ENCODE measurements at places on chromosomes 1 and 21.
A peak's percentile ranks its signal among the peaks of the same experiment; 100 is the strongest.

DNA sequence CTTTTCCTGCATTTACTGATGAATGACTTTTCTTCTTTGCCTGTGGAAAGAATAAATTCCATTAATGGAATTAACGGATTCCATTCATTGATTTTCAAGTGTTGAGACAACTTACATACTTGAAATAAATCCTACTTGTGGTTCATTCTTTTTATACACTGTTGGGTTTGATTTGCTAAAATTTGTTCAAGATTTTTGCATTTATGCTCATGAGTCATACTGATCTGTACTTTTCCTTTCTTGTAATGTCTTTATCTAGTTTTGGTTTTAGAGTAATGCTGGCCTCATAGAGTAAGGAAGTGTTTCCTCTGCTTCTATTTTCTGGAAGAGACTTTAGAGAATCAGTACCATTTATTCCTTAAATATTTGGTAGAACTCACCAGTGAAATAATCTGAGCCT, 14.4 kb downstream of the UROD start:
- no peak for DNase-seq

GRCh38 chr1:11314959-11315358, 42.0 kb downstream of the UBIAD1 start:
- no peak for DNase-seq

DNA sequence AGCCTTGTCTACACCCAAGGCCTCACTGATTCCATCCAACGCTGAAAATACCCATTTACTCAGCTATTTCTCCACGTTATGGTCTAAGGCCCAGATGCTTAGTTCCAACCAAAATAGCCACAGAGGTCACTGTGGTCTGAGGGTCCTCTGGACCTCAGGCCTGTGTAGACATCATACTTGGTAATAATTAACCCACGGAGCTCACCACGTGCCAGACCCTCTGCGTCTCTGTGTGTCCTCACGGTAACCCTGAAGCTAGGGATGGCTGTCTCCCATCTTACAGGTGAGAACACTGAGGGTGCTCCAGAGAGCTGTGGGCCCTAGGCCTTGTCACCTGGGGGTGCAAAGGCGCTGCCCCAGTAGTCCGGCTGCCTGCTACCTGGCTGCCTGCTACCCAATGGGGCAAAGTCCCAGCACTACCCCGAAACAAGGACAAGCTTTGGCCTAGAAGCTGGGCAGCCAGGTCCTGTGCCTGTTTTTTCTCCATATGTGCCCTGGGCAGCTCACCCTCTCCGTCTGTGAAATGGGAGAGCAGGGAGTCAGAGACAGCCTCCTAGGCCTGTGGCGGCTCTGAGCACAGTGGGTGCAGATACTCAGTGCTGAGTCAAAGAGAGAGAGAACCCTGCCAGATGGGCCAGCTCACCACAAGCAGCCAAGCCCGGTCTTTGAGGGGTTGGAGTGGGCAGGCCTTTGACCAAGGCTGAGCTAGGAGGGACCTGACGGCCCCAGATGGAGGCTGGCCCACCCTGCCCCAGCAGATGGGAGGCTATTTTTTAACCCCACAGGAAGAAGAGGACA, 17.0 kb upstream of the RUNX3 start:
- no peak for DNase-seq

- no peak for DNase-seq
Measured at GRCh38 chr1:12132078-12132477, 34.7 kb upstream of the TNFRSF1B start.

GRCh38 chr1:246215510-246215903, 291.6 kb downstream of the SMYD3 start:
- DNase-seq = no peak

- DNase-seq = no peak
Measured at GRCh38 chr1:89955311-89956205, 39.4 kb upstream of the ZNF326 start.

DNA sequence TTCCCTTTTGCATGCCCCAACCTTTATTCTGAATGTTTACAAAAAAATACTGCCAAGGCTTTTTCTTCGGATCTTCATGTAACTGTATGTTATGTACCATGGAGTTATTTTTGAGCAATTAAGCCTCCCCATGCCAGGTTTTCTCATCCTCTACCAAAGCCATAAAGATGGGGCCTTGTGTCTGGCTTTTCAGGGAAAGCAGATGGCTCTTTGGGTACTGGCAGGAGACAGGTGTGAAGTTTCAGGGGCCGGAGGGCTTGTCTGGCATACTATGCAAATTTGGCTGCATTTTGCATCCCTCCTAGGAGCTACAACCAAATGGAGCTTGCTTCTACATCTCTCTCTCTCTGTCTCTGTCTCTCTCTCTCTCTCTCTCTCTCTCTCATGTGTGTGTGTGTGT, 28.1 kb upstream of the PLXNA2 start:
- DNase-seq = no peak

- peak; percentile 44 for DNase-seq
Measured at GRCh38 chr1:176897350-176898236, 266.9 kb downstream of the ASTN1 start.

DNA sequence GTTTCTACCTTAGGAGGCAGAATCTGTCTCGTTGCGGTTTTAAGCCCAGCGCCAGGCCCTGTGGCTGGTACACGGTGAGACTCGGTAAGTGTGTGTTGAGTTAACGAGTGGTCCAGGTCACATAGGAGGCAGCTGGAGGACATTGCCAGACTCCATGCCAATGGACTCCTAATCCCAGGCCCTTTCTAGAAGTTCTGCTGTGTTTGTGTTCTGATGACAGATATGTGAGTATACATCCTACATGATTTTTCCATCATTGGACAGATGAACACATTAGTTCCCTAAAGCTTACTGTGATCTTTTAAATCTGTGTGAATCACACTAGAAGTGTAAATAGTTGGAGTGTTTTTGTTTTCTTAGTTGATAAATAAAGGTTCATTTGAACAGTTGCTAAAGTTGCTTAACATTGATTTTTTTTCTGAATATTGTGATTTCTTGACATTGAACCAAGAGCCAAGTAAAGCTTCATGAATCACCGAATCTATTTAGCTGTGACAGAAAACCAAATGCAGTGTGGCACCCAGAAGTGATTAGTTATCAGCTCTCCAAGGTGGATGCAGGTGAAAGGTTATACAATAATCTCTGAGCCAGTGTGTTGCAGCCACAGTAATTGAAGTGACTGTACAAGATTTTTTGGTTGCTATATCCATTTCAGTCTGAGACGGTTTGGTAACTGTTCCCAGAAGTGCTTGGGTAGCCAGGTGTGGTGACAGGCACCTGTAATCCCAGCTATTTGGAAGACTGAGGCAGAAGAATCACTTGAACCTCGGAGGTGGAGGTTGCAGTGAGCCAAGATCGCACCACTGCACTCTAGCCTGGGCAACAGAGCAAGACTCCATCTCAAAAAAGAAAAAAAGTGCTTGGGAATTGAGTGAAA, 46.3 kb downstream of the DOP1B start:
- no peak for DNase-seq

GRCh38 chr1:25711555-25712298, 88.3 kb upstream of the SELENON start:
- DNase-seq = no peak

GRCh38 chr1:176601348-176601747, 138.4 kb downstream of the PAPPA2 start:
- DNase-seq = no peak

GRCh38 chr1:97837161-97837560, 83.7 kb downstream of the DPYD start:
- no peak for DNase-seq

DNA sequence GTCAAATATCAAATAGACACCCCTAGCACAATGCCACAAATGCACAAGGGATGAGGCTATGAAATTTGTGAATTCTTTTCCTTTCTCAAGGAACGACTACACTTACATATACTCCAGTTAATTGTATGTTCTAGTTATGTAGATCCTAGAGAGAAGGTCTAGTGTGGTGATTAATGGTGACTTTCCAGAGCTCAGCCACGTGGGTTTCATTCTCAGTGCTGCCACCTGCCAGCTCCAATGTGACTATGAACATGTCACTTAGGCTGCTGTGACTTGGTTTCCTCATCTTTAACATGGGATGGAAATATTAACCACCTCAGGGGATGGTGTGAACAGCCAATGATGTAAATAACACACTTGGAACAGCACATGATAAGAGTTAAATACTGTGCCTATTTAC, 138.3 kb downstream of the APP start:
- no peak for DNase-seq

GRCh38 chr1:110223581-110223980, 13.5 kb downstream of the KCNC4 start:
- DNase-seq = no peak

- no peak for DNase-seq
Measured at GRCh38 chr1:238892612-238893011, 493.8 kb upstream of the CHRM3 start.

DNA sequence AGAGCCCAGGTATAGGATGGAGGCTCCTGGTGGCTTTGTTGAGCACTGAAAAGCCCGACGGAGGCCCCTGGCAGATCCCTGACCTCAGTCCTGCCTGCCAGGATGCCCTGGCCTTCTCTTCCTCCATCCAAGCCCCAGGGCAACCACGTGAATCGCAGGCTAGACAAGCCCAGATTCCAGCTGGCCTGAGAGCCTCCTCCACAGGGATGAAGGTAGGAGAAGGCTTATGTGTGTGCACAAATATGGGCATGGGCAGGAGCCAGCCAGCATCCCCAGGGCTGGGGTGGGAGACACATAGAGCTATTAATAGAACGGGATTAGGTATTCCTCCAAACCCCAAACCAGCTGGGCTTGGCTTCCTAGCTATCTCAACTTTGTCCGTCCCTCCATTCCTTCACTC, 4.0 kb upstream of the EXTL1 start:
- no peak for DNase-seq

DNA sequence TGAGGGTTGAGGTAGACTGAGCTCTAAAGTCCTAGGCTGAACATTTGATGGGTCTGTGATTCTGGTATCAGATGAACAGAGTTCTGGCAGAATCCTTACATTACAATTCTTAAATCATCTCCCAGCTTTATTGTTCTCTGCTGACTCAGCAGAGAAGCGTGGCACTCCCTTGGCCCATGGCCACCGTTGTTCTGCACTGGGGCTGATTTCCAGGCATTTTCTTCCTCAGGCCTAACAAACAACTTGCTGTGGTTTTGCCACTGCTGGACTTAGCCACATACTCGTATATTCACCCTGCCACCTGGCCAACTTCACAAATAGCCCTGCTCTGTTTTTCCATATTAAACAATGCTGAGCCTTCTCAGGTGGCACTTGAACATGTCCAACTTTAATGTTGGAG, 223.2 kb downstream of the TNR start:
- no peak for DNase-seq

DNA sequence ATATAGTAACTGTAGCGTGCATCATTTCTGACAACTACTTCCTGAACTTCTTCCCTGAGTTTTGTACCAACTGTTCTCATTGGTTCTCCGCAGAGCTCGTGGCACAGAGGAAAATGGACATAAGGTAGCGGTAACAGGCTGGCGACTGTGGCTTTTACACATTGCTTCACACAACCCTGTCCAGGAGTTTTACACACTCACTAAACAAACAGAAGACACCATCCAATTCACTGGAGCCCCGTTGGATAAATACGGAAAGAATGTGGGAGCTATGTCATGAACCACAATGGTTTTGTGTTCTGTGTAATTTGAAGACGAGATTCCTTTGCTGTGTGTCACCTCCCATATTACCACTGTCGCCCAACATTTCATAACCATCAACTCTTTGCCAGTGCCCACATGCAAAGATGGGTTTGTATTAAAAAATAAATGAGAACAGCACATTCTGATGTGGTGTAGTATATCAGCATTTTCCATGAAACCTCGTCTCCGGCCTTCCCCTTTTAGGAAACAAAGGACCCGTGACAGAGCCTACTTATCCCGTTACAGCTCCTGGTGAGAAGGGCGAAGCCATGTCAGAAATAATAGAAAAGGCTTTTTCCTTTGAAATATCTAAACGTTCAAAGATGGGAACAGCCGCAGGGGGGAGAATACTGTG, 47.4 kb upstream of the ENAH start:
- DNase-seq = no peak

GRCh38 chr1:150484431-150484830, 2.8 kb upstream of the TARS2 start:
- DNase-seq = no peak

GRCh38 chr21:37337831-37338230, 28.7 kb upstream of the DYRK1A start:
- no peak for DNase-seq

- DNase-seq = no peak
Measured at GRCh38 chr1:118485757-118486156, 300.7 kb upstream of the SPAG17 start.

- no peak for DNase-seq
Measured at GRCh38 chr1:212862111-212862690, 4.1 kb downstream of the FLVCR1 start.

GRCh38 chr1:201614262-201615015, 75.5 kb downstream of the NAV1 start:
- no peak for DNase-seq

GRCh38 chr21:38667291-38667870, 138.3 kb upstream of the ETS2 start:
- no peak for DNase-seq

GRCh38 chr1:207962716-207963426, 51.9 kb upstream of the CD34 start:
- DNase-seq = no peak

DNA sequence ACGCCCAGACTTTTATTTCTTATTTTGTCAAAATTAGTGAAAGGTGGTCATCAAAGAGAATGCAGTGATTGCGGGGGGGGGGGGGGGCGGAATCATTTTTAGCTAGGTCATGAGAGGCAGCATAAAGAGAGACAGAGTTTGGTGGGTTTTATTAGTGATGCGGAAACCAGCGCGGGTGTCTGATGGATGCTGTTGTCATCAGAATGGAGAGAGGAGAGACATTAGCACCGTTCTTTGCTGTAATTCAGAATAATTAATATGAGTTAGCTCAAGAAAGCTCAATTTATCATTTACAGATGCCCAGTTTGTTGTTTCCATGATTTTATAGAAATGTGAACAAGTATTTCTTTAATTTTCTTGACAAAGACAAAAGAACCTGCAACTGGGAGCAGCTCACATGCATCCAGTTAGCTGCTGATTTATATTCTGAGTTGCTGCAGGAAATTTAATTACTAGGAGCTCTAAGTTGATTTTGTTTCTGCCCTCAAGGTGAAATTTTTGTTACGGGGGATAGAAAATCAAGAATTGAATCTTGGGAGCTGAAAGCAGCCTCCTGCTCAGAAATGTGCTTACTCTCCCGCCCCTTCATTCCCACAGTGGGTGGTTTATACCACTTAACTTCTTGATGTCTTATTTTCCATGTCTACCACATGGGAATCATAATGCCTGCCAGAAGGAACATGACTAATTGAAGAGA, 133.4 kb upstream of the MAP1LC3C start:
- no peak for DNase-seq

GRCh38 chr1:19305880-19306279, 6.1 kb downstream of the AKR7A2 start:
- DNase-seq = no peak
